T-helper 17 cell (primary cell): ENCODE measurements at places on chromosomes 6 and 20.
A peak's percentile ranks its signal among the peaks of the same experiment; 100 is the strongest.

GRCh38 chr6:142946924-142947713, 2.1 kb upstream of the HIVEP2 start:
- DNase-seq = peak; percentile 82

GRCh38 chr6:77512554-77512953, 49.3 kb upstream of the HTR1B start:
- DNase-seq = no peak

DNA sequence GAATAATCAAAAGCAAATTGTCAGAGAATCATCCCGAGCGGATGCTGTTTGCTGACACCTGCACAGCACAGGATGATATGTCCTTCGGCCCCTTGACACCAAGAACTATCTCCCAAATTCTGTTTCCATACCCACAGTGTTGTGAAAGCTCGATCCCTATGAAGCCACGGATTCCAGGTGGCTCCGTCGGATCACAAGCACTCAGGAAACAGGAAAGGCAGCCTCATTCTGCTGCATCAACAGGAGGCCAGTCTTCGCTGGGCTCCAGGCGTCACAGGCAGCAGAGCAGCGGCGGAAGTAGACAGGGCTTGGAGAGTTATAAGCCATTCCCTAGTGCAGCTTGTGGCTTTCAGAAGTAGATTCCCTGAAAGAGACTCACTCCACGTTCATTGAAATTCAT, 342.3 kb downstream of the C6orf118 start:
- DNase-seq = no peak

DNA sequence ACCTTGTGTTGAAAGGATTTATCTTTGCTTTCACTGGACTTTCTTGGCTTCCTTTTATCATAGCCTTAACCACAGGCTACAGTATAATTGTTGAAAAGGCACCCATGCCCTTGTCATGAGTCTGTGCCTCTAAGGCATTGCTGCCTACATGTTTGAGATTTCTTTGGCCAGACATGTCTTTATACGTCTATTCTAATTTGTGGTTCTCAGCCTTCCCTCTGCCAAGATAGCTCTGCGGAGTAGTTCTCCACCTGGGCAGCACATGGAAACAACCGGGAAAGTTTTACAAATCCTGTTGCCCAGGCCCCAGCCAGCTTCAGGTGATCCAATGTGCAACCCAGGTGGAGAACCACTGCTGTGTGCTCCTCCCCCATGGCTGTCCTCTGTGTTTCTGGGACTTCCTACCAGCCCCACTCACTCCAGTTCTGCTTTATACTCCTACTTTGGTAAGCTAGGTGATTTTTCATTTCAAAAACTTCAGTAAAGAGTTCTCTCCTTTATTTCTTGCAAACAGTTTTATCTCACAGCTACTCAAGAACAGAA, 159.6 kb upstream of the MYLIP start:
- no peak for DNase-seq

- no peak for DNase-seq
These were observed 729 bp downstream of the SMOC2 start for GRCh38 chr6:168441434-168442391.
